GM13976 (cell line): ENCODE measurements at places on chromosomes 7 and 10.

GRCh38 chr10:102188298-102188940, 36.2 kb downstream of the NOLC1 start:
- no peak for DNase-seq

- no peak for DNase-seq
Measured at GRCh38 chr10:72694476-72695369, 2.8 kb downstream of the MCU start.

- no peak for DNase-seq
Measured at GRCh38 chr10:127195041-127195506, 1.3 kb downstream of the INSYN2A start.

DNA sequence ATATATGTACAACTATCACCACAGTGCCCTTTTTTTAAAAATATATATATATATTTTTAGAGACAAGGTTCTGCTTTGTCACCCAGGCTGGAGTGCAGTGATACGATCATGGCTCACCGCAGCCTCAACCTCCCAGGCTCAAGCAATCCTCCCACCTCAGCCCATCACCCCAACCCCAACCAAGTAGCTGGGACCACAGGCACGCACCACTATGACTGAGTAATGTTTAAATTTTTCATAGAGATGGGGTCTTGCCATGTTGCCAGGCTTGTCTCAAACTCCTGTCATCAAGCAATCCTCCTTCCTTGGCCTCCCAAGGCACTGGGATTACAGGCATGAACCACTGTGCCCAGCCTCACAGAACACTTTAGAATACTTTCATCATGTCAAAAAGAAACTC, 234.9 kb downstream of the SH2D4B start:
- DNase-seq = no peak

GRCh38 chr10:113957013-113957412, 86.7 kb upstream of the ADRB1 start:
- DNase-seq = no peak

- no peak for DNase-seq
Measured at GRCh38 chr7:152911226-152911560, 151.6 kb downstream of the ACTR3B start.

DNA sequence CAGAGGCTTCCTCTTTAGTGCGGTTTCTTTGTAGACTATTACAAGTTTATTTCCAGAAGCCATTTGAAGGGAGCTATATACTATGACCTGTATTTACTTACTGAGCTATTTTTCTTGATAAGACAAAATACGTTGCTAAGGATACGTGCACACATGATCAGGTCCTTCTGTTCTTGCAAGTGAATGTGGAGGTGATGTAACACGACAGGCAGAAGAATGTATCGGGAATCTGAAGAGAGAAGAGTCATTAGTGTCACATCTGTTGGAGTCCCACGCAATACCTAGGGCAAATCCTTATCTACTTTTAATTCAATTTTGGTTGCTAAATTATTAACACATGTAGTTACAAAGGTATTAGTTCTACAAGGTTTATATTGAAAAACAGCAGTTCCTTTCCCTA, 284.6 kb upstream of the IMMP2L start:
- DNase-seq = no peak

GRCh38 chr10:51876503-51876902, 177.1 kb upstream of the CSTF2T start:
- DNase-seq = no peak

DNA sequence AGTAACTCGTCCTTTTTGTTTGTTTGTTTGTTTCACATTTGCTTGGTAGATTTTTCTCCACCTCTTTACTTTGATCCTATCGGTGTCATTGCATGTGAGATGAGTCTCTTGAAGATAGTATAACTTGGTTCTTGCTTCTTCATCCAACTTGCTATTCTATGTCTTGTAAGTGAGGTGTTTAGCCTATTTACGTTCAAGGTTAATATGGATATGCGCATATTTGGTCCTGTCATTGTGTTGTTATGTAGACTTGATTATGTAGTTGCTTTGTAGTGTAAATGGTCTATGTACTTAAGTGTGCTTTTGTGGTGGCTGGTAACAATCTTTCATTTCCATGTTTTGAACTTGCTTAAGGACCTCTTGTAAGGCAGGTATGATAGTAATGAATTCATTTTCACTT, 192.8 kb upstream of the MAGI2 start:
- DNase-seq = no peak

DNA sequence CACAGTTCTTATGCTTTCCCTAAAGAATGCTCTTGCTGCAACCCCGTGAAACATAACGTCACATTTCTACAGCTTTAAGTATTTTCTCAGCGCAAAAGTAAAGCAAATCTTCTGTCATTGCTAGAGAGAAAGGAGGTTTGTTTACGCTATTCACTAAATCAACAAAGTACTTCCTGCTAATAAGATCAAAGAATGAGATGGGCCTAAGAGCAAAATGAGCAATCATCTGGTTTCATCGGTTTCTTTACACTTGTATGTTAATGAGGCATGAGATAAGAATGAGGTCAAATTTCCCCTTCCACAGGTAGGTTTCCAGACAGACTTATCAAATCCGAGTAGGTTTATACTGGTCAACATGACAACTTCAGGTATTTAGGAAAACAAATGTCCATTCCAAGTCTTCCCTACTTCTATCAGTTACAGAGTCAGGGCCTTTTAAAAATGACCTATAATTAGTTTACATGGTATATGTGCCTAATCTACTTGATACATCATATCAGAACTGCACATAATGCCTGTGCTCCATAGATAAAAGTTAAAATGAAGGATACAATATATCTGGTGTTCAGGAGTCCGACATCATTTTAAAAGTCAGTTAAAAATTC, 8.4 kb downstream of the USP6NL start:
- DNase-seq = peak; percentile 41

DNA sequence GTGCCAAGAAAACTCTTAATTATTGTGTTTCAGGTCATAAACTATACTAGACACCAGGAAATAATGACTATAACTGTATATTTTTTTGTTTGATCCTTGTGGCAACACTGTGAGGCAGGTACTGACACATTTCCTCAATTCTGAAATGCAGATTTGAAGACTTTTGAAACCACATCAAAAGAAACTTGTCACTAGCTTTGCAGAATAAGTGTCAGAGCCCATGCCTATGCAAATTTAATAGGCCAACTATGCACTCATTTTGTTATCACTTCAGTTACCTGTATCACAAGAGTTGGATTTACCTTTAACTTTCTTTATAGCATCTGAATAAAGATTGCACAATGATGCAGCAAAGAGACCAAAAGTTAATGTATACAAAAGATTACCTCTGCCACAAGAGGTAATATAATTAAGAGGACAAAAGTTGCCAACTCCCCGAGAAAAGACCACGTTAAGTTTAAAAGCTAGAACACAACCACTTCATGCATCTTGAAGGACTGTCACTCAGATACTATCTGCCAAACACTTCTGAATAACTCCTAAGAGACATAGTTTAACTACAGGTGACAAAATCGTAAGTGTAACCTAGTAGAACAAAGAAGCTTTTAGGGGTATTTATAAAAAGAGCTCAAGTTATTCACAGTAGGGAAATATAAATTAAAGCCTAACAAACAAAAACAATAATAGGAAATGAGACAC, 80.5 kb downstream of the ELAPOR2 start:
- peak; percentile 24 for DNase-seq

GRCh38 chr10:96973809-96974747, 142.0 kb downstream of the LCOR start:
- no peak for DNase-seq

DNA sequence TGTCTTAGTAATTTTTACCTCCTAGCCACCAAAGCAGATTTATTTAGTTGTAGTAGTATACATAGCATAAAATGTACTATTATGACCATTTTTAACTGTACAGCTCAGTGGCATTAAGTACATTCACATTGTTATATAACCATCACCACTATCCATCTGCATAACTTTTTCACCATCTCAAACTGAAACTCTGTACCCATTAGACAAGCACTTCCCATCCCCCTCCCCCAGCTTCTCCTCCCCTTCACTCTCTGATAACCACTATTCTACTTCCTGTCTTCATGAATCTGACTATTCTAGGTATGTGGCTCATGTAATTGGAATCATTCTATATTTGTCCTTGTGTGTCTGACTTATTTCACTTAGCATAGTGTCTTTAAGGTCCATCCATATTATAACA, 71.9 kb downstream of the MRPL32 start:
- no peak for DNase-seq

GRCh38 chr10:50393784-50394467, 142.6 kb upstream of the ASAH2 start:
- no peak for DNase-seq

- no peak for DNase-seq
Measured at GRCh38 chr7:128937647-128938543, at the start of gene IRF5. Gene IRF5 (plus strand): TSS chr7:128937927. CDS start chr7:128942082, 4,155 bp downstream.

- no peak for DNase-seq
Measured at GRCh38 chr10:51000164-51000563, 74.1 kb upstream of the PRKG1 start.

- no peak for DNase-seq
Measured at GRCh38 chr10:127976286-127976685, 69.4 kb downstream of the PTPRE start.

GRCh38 chr7:22697876-22698606, 29.0 kb upstream of the IL6 start:
- peak; percentile 40 for DNase-seq
